ENCODE measurements at places on chromosomes 2 and 18. TPM values are rescaled to one million over a fixed set of nuclear protein-coding genes. Genes with fewer than 3 reads are reported as not detected.

ATOH8 gene
- not detected for total RNA-seq

DNA sequence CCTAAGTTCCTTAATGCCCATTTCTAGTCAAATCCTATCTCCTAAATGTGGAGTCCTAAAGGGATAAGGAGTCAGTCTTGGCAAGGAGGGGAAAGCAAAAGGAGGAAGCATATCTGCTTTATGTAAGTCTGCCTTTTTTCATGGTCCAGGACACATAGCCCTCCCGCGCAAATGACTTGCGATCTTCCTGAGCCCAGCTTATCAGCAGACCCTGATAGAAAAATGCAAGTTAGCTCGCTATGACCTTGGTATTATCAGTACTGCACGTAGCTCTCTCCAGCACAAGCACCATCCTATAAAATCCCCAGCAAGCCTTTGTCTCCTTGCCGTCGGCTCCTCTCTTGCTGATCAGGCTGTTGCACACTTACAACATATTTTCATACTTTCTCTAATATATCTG, 281.4 kb upstream of the KCNH7 start:
- no peak for DNase-seq

BCL2 gene
- total RNA-seq, result 45.0 TPM

DNA sequence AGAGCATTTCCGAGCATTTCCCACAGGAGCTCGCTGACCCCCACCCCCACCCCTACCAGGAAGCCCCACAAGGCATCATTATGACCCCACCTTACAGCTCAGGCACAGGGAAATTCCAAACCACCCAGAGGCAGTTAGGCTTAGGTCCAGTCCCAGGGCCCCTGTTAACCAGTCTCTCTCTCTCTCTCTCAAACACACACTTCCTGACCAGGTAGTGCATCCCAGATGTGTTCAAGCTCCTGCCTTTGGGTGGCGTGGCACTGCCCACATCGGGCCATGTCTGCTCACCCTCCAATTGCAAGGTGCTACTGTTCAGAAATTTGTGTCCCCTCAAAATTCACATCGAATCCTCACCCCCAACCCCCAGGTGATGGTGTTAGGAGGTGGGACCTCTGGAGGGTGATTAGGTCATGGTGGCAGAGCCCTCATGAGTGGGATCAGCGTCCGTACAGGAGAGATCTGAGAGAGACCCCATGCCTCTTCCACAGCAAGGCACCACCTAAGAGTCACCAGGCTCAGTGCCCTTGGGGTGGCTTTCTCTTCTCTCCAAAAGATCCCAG, 8.8 kb downstream of the COPS9 start:
- no peak for DNase-seq

ITGAV gene
- 4.0 TPM for total RNA-seq

All from activated T-cell treated with anti-CD3 and anti-CD28 coated beads, Interleukin-2, amount 50 U/mL, for 4 hours (primary cell).